ENCODE measurements at places on chromosomes 7 and 10.

DNA sequence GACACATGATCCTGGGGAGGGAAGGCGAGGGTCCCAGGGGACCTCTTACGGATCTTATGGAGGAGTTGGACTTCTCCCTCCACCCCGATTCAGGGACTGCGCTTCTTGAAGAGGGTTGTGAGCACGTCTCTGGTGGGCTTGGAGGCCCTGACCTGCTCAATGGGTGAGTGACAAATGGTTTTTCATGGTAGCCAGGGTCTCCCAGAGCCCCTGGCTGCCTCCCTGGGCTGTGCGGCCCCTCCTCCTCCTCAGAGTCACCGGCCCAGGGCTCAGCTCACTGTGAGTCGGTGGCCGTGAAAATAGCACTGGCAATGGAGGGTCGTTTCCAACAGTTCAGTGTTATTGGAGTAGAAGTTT is 26.6 kb downstream of the INPP5A start:
- no peak for DNase-seq

DNA sequence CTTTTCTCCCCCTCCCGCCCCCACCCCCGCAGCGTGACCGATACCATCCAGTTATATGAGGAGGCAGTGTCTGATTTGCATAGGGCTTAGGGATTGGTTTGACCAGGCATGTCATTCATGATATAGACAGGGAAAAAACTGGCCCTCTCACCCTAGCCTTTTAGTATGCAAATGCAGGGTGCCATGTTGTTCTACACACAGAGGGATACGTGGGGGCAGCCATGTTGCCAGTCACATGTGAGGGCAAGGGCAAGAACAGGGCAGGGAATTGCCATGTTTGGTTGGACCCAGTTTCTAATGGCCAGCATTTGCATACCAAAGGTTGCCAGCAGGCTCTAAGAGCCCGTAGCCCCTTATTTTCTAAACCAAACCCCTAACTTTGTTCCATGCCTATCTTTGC is 552.1 kb downstream of the SORCS1 start:
- no peak for DNase-seq

DNA sequence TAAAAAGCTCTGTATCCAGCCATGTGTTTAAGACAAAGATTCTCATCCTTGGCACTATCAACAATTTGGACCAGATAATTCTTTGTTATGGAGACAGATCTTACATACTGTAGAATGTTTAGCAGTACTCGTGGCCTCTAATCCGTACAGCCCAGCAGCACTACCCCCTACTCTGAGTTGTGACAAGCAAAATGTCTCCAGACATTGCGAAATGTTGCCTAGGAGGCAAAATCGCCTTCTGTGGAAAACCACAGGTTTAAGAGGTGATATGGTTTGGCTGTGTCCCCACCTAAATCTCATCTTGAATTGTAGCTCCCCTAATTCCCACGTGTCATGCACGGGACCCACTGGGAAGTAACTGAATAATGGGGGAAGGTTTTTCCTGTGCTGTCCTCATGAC is 186.7 kb downstream of the CHCHD3 start:
- DNase-seq = no peak

- DNase-seq = no peak
These were observed 33.3 kb upstream of the MNX1 start for GRCh38 chr7:157043745-157044144.

DNA sequence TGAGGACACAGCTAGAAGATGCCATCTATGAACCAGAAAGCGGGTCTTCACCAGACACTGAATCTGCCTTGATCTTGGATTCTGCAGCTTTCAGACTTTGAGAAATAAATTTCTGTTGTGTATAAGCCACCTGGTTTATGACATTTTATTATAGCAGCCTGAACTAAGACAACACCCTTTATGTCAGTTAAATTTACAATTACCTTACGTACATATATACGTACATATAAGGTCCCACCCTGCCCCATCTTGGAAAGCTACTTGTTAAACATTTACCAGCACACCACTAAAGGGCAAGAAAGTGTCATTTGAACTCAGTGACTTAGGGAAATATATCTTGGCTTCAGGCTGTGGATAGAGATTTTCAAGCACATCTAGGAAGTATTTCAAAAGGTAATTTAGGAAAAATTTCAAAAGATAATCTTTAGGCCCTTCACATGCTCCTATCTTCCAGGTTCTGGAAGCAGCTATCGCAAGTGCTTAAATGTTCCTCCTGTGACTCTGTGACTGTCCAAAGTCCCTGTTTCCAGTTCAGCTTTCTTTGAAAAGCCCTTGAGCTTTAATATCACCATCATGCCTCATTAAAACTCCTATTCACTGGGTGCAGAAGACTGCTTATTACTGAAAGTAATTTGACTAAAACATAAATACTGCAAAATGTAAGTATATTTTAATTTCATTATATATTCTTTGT is 9.6 kb upstream of the SRI start:
- DNase-seq = no peak

DNA sequence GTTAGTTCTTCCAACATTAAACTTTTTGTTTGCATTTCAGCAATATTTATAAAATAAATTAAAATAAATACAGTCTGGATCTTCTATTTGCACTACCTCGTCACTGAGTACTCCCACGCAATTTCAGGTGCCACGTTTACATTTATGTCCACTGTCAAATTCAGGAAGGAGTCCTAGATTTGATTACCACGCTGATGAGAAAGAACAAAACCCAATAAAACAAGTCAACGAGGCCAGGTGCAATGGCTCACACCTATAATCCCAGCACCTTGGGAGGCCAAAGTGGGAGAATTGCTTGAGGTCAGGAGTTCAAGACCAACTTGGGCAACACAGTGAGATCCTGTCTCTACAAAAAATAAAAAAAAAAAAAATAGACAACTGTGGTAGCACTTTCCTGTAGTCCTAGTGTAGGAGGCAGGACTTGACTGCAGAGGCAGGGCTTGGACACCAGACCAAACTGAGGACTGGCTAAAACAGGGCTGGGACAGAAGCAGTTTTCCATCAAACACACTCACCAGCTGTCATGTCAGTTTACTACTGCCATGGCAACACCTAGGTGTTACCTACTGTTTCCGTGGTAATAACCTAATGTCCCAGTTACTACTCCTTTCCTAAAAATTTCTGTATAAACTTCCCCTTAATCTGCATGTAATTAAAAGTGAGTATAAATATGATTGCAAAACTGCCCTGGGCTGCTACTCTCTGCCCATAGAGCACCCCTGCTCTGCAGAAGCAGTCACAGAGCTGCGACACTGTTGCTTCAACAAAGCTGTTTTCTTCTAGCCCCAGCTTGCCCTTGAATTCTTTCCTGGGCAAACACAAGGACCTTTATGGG is 341.7 kb downstream of the PARD3 start:
- no peak for DNase-seq

GRCh38 chr7:25385506-25386136 is 157.3 kb upstream of the NPVF start:
- DNase-seq = no peak

DNA sequence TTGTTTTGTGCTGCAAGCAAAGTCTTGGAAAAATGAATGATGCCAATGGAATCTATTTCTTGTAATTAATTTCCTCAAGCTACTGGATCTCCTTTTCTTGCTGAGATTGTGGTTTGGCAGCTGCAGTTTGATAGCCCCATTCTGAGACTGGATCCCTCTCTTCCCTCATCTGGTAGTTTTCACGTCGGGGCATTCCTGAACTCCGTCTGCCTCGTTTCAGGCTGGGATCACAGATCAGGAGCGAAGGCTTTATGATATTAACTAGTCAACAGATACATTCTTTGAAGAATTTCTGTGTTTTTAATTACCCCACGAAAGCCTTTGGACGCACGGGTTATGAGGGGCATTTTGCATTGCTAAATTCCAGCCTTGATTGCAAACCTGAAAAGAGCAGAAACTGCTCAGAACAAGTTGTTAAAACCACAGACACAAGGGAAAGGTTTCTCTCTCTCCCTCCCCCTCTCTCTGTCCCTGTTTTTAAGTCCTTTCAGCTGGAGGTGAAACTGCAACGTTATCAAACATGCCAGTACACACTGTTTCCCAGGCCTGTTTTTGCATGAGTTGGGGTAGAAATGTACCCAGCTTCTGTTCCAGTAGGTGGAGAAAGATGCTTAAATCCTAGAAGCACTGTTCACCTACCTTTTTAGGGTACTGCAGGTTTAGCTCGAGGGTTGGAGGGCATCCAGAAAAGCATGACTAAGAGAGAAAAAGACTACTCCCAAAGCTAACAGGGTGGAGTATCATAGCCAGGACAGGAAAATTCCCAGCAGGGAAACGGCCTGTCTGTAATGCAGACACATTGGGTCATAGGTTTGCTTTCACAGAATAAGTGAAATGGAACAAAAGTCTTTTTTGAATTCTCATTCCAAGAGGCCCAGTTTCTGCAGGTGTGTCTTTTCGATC is 124.3 kb downstream of the CUX1 start:
- no peak for DNase-seq

DNA sequence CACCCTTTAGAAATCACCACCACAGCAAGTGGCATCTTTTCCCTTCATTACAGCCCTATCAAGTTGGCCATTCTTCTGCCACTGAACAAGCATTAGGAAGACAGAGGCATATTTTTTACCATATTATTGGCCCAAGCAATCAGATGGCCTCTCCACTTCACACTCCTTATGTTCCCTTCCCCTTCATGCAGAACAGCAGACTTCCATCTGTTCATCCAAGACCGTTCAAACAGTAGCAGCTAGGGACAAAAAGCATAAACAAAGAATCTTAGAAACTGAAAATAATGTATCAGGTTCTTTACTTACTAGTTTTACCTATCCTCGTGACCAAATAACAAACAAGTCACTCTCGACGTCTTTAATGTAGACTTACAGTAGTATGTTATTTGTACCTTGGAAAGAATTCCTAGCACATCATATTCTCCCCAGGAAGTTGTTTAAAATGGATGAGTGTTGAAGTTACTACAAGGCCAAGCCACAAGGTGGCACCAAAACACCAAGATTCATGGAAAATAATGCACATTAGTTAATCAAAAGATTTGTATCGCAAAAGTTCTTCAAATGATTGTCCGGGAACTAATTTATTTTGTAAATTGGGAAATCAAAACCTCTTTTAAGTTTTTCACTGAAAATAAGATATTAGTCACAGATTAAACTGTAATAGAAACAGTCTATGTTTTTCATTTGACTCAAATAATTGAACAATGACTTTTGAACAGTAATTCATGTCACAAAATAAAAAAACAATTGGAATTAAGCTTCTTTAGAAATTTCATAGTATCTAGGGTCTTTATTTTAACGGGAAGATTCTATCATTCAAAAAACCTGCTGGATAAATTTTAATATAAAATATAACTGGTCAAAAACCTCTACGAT is 112.1 kb downstream of the VPS41 start:
- DNase-seq = no peak

DNA sequence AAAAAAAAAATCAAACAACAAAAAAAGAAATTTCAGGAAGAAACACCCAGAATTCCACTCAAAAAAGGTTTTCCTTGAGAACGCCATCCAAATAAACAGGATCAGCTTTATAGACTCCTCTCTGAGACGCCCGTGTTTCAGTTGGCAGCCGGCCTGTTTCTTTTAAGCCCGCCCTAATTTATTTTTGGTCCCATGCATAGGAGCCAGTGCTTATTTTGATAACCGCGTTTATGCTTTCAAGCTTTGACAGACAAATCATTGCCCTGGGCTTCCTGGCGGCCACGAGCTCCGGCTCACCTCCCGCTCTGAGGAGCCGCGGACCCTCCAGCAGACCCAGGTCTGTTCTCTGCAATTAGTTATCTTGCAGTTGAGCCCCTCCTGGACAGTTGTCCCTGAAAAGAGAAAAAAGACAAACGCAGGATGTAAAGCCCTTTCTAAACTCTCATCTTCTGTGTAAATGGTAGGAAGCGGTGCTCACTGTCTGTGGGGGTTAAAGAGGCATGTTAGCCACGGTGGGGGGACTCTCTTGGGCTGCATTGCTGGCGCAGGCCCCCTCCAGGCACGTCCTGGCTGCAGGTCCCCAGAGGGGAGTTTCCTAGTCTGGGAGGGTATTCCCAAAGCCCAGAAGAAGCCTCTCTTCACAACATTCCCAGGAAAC is 22.2 kb upstream of the UNCX start:
- no peak for DNase-seq

DNA sequence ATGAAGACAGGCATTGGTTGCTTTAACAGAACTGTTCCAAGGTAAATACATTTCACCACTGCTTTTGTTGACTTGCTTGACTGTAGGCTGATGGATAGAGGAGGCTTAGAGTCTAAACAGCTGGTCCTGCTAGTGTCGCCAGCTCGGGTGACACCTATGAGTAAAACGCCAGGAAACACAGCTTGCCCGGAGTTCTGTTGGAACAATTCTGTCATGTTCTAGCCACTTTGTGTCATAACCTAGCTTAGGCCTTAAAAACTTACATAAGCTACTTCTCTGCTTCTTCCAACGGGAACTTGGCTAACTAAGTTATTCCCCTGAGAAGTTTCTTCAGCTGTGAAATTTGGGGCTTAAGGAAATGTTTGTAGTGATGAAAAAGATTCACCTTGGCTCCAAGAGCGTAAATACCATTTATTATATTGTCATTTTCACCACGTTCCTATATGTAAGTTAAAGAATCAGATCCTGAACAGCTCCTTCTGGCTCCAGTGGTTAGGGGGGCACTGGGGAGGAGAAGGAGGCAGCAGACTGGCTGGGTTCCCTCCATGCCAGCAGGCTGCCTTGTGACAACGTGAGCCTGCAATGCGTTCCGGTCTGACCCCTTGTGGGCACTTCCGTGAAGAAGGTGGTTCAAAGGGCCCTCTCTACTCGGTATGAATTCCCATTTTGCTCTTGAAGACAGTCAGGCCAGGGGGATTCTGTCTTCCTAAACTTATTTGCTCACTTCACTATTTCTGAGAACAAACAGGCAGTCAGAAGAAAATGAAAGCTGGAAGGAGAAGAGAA is 253.2 kb downstream of the BMPER start:
- no peak for DNase-seq

DNA sequence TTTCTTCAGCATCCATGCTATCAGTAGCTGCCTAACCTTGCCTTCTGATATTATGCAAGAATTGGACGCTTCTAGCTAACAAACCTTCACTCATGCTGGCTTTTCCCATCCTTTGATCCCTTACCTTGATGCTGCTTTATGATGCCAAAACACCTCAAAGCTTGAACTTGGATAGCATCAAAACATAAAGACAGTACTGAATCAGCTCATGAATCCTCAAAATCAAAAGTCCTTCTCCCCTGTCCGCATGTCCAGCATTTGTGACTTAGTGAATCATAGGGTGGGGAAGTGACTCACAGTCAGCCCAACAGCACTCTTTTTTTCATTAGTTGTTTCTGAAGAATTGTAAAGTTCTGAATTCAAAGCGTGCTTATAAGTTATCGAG is 89.5 kb upstream of the PIK3CG start:
- no peak for DNase-seq

DNA sequence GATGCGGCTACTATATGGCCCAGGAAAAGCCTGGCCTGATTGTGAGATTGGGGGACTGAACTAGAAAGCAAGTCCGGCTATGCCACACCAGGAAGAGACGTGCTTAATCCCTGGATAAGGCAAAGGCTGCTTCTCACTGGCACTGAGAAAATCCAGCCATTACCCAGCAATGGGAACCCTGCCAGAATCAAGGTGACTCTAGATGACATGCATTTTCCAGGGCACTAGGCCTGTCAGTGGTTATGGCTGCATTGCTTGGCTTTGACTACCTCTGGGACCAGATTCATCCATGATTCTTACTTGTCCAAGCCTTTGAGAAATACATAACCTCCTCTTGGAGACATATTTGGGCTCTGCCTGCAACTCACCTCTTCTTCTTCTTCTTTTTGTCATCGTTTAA is 317.2 kb downstream of the GRID1 start:
- no peak for DNase-seq
